ENCODE measurements at places on chromosomes 4 and X. TPM values are rescaled to one million over a fixed set of nuclear protein-coding genes. Genes with fewer than 3 reads are reported as not detected.

POLR2B gene
- 78.8 TPM for total RNA-seq

BANK1 gene
- 2.9 TPM for total RNA-seq

- DNase-seq = peak; percentile 11
Measured at GRCh38 chrX:10755439-10756334, 135.3 kb upstream of the MID1 start.

BDH2 gene
- 71.8 TPM for total RNA-seq

RENBP gene
- 19.5 TPM for total RNA-seq

- DNase-seq = no peak
Measured at GRCh38 chrX:41666251-41666650, 22.5 kb upstream of the GPR34 start.

PCSK1N gene
- total RNA-seq = 21.3 TPM

PAGE1 gene
- not detected for total RNA-seq

GRCh38 chr4:3419836-3420605 is 21.7 kb upstream of the HGFAC start:
- DNase-seq = no peak

ZIC3 gene
- total RNA-seq = not detected

ZNF827 gene
- 20.3 TPM for total RNA-seq

GRCh38 chr4:68209003-68209402 is 36.5 kb downstream of the TMPRSS11B start:
- DNase-seq = no peak

DNA sequence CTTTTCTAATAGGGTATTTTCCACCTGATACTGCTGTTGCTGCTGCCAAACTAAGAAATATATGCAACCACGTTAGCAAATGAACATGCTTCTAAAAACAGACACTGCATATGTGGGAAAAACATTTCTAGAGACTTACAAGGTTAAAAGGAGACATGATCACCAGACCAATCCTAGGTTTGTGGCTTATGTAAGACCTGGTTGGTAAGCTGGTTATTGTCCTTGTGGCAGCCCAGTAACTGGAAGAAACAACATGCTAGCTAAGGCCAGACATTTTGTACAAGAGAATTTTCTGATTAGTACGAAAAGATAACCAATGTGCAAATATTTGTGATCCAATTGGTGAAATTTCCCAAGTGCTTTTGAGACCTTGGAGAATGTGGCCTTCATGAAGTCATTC is 112.0 kb downstream of the AFF2 start:
- no peak for DNase-seq

DNA sequence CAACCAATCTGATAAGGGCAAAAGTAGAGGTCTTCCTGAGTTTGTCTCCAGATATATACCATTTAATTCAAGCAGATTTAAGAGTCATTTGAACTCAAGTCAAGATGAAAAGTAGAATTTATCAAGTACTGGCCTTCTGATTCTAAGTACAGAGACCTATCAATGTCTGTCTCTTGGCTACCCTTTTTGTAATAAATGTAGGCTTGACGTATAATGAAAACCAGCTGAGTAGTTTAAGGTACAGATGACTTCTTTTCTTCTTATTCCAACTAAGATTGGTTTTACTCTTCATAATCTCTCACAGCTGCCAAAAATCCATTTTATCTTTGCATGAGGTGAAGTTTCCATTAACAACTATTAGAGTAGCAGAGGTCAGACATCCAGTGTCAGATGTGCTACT is 867.6 kb downstream of the FAT4 start:
- DNase-seq = no peak

DNA sequence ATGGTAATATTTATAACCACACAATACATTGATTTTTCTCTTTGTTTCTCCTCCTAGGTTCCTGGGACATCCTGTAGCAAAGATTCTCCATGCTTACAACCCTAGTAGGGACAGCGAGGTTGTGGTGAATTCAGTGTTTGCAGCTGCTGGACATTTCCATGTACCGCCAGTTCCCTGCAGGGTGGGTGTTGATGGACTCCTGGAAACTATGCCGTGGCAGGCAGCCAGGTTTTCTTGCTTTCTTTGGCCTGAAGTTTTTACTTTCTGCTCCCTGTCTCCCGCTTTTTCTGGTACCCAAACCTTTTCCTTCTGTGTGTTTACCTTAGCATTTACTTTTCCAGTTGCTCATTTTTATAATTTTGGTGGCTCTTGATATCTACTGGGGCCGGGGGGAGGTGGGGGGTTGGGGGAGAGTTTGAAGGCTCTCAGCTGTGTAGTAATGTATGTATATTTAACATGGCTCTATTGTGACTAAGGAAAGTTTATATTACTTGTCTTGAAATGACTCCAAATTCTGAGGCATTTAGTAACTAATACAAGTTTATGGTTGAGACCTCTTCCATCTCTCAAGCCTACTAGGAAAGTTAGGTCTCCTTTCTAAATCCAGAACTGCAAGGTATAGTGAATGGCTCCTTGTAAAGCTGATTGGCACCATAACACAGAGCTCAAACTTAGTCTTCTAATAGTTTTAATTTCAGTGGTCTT is 89.7 kb downstream of the TMEM131L start:
- peak; percentile 58 for DNase-seq

DNA sequence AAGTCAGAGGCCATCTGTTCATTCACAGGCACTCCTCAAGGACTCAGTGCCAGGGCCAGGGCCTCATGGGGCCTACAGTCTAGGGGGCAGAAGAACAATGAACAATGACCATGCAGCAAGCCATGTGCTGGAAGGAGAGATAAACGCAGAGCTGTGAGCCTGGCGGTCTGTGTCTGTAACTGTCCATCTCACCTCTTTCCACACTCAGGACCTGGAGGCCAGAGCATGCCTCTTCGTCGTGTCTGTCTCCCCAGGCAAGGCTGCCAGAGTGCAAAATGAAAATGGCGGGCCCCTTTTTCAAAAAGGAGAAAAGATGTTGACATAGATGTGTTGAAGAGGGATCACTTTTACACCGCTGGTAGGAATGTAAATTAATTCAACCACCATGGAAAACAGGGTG is 78.5 kb downstream of the MSX1 start:
- peak; percentile 2 for DNase-seq

SLC49A3 gene
- 13.9 TPM for total RNA-seq

DNA sequence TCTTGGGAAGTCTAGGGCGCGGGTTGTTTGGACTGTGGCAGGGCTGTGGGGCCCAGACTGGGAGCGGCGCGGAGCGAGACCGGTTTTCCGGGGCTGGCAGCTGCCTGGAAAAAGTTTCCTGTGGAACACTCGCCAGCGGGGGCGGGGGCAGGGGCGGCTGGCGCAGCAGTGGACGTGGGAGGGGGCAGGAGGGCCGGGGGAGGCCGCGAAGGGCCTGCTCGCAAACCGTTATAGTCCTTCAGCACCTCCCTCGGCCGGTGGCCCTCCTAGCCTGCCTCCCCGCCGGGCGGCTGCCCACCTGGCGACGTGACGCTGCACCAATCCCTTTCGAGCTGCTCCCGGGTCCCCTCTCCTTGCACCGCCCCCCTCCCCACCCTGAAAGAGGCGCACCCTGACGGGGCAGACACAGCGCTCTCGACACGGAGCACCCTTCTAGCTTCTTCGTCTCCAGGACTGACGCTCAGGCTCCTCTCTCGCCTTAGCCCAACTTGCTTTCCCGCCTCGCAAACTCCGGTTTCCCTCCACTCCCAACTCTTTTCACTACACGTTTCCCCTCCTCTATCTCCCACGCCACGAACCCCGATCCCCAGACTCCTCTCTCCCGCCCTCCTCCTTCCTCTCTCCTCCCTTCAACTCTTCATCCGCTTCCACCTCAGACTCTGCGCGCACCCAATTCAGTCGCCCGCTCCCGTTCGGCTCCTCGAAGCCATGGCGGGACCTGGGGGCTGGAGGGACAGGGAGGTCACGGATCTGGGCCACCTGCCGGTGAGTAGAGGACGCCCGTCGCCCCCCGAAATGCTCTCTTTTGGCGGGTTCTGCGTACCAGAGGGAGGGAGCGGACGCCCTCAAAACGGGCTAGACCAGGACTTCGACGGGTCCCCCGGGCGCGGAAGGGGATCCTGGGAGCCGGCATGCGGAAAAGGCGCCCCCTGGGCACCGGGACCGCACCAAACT is at the start of gene NRK:
TSS of gene NRK (plus strand) at position 402 of the 954 bp plus-strand sequence. CDS start at position 709, 307 bp downstream.
- DNase-seq = no peak

- DNase-seq = no peak
Measured at GRCh38 chr4:6033381-6033780, 15.2 kb upstream of the C4orf50 start.

DNA sequence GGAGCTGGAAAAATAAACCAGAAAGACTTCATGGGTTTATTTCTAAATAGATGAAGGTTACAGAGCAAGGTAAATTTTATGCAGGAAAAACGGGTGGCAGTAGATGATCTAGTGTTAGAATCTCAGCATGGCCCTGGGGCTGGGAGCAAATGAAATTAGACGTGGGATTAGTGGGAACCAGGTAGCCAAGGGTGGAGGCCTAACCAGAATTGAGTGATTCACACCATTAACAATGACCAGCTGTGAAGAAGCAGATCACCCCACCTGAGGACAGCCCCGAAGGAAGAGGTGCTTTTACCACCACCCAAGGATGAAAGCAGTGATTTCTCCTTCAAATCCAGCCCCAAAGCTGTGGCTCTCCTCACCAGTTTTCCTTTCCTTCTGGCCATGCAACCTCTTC is 20.8 kb upstream of the ACSL1 start:
- no peak for DNase-seq

- no peak for DNase-seq
Measured at GRCh38 chrX:68398291-68398690, 35.0 kb downstream of the OPHN1 start.

DNA sequence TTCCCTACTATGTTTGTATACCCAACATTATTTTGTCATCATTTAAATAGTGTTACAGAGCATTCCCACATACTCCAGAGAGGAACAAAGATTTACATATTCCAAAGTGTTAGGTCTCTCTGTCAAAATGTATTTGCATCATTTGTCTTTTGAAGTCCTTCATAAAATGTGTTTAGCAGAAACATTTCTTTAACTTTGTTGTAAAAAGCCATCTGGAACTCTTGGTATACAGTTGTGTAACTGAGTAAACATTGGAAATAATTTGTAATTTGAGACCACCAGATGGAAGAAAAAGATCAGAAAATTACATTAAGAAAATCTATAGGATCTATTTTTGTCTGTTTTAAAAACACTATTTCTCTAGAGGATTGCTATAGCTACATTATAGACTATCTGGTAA is 56.6 kb upstream of the ALB start:
- no peak for DNase-seq

DNA sequence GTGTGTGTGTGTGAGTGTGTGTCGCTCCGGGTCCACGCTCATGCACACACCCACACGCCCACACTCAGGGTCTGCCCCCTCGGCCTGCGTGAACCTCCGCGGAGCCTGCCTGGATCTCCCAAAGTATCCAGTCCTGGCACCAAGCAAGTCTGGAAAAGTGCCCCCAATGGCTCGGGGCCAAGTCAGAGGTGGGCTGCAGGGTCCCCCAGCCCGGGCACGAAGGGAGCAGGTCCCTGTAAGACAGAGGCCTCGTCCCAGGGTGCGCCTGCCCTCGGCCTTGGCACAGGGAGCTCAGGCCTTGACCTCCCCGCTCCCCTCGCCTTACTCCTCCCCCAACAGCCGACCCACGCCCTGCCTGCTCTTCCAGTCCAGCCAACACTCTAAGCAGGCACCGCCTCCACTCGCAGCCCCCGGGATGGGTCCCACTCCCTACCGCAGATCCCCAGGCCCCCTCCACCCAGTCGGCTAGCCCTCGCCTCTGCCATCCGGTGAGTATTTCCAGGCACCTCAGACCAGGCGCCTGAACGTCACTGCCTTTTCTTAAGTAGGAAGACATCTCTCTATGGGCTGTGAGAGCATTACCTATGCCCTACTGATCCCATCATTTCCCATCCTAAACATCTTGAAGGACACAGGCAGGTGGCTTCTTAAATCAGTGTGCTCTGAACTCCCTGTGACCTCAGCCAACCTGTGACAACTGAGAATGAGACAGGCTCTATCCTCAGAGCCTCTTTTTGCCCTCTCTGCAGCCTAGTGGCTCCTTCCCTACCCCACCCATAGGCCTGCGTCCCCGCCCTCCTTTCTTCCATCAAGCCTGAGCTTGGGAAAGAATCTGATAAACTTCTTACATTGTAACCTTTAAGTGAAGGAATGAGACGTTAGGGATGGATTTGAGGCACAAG is 704 bp downstream of the FAM114A1 start:
- peak; percentile 30 for DNase-seq

DNA sequence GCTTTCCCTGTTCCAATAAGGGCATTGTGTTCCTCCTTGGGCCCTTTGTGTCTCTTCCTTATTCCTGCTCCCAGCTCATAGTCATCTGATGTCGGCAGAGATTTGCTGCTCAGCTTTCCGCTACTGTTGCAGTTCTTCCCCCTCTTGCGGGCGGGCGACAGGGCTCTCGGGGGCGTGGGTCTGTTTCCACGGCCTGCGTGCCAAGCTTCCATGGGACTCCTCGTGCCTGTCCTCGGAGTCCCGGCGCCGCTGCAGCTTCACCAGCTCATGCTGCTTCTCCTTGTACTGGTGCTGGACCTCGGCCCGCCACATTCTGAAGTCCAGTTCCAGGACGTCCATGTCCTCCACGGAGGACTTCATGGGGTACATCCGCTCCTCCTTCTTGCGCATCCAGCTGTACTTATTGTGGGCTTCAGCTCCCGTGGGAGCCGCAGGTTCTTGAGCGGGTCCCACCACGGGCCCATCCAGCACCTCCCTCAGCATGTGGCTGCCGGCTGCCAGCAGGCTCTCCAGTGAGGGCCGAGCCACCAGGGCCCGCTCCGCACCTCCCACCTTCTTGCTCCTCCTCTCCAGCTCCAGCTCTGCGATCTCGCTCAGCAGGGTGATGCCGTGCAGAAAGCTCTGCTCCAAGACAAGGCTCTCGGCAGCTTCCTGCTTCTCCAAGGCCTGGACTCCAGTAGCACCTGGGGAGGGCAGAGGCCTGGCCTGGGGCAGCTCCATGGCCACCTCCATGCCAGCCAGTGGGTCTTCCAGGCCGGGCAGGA is 74.1 kb upstream of the UCP1 start:
- DNase-seq = no peak

GRCh38 chr4:31080887-31081286 is 360.7 kb downstream of the PCDH7 start:
- no peak for DNase-seq

GRCh38 chrX:56233100-56233499 is 944 bp downstream of the KLF8 start:
- DNase-seq = no peak

GRCh38 chr4:156888762-156889161 is 82.8 kb downstream of the PDGFC start:
- DNase-seq = no peak

SEC24B gene
- 32.8 TPM for total RNA-seq

GRCh38 chr4:87333267-87333666 is 10.6 kb upstream of the HSD17B13 start:
- DNase-seq = no peak

DNA sequence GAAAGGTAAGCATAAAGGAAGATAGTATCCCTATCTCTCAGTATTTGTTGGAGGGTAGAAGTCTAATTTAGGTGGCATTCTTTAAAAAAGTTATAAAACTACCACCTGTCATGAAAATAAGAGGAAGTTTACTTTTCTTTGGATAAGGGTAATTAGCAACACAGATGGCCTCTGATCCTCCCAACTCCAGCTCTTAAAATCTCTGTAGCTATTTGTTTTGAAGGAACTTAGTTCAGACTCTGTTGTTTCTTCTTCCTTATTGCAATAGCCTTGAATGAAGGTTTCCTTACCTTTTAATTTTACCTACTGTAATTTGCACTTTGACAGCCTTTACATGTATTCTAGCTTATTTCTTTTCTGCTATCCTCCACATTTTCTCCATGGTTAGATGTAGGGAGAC is 1261.3 kb downstream of the RAPGEF2 start:
- no peak for DNase-seq

IRS4 gene
- not detected for total RNA-seq

GRCh38 chr4:87895964-87896621 is 63.3 kb downstream of the MEPE start:
- no peak for DNase-seq

GRCh38 chr4:175970072-175970471 is 95.6 kb upstream of the WDR17 start:
- no peak for DNase-seq
